ENCODE measurements at places on chromosomes 12 and 14. TPM values are rescaled to one million over a fixed set of nuclear protein-coding genes. Genes with fewer than 3 reads are reported as not detected.

CCDC197 gene
- total RNA-seq: not detected

ACSM4 gene
- not detected for total RNA-seq

ACVRL1 gene
- 0.11 TPM for total RNA-seq

AKAP3 gene
- 0.11 TPM for total RNA-seq

AKAP5 gene
- 0.41 TPM for total RNA-seq

TMEM233 gene
- total RNA-seq: not detected

CD4 gene
- total RNA-seq: not detected

SLCO1C1 gene
- not detected for total RNA-seq

SYNDIG1L gene
- not detected for total RNA-seq

SERPINA9 gene
- total RNA-seq: not detected

LRRIQ1 gene
- total RNA-seq: 1.0 TPM

IKZF4 gene
- 2.9 TPM for total RNA-seq

LGR5 gene
- total RNA-seq: not detected

FGF6 gene
- total RNA-seq: not detected

VASH1 gene
- total RNA-seq: 4.3 TPM

TRMT61A gene
- total RNA-seq: 27.2 TPM

DENND5B gene
- 10.6 TPM for total RNA-seq
